Colonic mucosa (tissue), 4 donors: ENCODE measurements at places on chromosomes 12 and 14.

GRCh38 chr12:100020370-100020769 is 35.6 kb upstream of the ANKS1B start:
- DNase-seq, result no peak

DNA sequence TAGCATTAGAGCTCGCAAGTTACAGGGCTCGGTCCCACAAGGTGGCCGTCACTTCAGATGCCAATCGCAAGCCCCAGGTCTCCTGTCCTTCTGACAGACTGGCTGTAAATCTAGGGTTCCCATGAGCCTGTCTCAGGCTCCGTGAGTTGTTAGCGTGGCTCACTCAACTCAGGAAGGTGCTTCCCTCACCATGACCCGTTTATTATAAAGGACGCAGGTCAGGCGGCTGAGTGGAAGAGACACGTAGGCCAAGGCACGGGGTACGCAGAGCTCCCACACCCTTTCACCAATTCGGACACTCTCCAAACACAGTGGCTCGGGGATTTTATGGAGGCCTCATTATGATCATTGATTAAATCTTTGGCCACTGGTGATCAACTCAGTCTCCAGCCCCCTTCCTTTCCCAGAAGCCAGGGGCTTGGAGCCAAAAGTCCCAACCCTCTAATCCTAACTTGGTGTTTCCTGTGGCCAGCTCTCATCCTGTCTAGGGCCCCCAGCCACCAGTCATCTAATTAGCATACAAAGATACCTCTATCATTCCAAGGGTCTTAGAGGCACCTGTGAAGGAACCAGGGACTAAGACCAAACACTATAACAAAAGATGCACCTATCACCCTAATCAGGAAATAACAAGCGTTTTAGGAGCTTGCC is 25.8 kb upstream of the LRTM2 start:
- DNase-seq, result no peak

GRCh38 chr12:105538880-105539279 is 208.4 kb downstream of the C12orf75 start:
- no peak for DNase-seq

DNA sequence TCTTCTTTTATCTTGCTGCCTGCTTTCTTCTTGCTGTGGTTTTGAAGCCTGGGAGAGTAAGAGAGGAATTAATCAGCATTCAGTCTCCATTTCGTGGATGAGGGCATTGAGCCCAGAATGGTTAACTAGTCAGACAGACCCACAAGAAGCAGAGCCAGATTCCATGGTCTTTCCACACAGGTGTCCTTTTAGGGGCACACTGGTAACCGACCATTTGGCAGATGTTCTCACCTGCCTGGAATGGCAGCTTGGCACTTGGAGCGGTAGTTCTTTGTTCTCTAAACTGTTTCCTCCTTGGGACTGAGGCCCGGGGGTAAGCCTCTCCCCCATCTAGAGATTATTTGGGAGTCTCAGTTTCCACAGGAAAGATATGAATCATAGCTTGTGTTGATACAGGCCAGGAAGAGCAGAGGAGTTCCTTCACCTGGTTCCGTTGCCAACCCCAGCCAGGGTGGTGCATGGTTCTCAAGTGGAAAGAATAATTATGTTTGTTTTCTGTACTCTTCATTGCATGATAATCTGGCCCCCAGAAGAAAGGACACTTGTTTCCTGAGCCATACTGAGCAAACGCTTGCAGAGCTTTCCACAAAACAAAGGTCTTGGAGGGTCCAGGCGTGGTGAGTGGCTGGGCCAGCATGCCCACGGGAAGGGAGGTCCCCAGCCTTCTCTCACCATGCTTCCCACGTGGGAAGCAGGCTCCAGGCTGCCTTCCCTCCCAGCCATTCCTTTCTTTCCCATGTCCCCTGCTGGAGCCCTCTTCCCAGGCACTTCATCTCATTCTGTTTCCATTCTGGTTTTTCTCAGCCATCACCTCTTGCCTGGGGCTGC is 2.0 kb upstream of the KRT75 start:
- DNase-seq, result no peak

DNA sequence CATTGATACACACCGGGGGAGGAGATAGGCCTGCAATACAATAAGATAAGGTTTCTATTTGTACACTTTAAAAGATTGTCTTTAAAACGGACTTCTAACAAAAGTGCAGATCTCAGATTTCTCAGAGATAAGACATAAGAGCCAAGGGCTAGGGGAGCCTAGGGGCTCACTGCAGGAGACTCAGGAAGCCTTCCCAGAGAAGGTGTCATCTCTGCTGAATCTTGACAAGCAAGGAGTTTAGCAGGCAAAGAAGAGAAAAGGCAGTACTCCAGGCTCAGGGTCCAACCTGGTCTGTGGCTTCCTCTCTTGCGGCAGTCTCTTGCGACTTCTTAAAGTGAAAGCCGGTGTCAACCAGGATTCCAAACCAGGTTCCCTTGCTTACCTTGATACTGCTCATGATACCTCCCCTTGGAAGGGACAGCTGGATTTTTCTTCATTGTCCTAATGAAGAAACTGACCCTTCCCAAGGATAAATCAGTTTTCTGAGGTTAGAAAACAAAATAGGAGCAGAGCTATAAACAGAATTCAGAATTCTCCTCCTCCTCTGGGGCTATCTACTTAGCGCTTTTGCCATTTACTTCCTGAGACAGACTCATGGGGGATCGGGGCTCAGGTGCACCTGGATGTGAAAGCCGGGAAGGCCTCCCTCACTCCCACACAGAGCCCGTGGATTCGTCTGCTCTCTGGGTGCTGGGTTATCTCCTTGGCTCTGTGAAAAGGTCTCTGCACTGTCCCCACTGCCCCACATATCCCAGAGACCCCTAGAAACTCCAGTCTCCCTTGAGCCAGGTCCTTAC is 1.7 kb upstream of the SCNN1A start:
- no peak for DNase-seq

DNA sequence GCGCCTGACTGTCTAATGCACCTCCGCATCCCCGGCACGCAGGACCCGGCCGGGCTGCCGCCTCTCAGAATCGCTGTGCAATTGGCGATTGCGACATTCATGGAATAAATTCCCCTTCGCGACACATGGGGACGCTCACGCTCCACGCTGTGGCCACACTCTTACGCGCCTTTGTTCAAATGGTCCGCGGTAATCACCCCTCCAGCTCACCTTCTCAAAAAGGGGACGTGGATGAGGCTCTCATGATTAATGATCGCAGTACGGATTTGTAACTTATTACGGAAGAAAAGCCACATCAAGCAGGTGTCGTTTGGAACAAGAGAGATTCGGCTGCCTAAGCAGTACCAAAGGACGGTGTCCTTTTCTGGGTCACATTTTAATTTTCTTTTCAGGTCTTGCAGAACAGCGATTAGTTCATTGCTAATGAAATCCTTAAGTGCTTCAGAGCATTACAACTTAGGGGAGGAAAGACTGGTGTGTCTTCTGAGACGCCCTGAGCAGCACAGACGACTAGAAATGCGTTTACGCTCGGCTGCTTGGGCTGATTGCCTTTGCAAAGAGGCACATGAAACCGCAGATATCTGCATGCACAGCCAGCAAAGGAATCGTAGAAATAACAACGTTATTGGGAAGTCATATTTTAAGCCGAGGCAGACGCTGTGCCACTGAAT is 37.3 kb upstream of the ADGRD1 start:
- peak; percentile 31 for DNase-seq

GRCh38 chr12:67073336-67073735 is 195.8 kb upstream of the CAND1 start:
- no peak for DNase-seq

DNA sequence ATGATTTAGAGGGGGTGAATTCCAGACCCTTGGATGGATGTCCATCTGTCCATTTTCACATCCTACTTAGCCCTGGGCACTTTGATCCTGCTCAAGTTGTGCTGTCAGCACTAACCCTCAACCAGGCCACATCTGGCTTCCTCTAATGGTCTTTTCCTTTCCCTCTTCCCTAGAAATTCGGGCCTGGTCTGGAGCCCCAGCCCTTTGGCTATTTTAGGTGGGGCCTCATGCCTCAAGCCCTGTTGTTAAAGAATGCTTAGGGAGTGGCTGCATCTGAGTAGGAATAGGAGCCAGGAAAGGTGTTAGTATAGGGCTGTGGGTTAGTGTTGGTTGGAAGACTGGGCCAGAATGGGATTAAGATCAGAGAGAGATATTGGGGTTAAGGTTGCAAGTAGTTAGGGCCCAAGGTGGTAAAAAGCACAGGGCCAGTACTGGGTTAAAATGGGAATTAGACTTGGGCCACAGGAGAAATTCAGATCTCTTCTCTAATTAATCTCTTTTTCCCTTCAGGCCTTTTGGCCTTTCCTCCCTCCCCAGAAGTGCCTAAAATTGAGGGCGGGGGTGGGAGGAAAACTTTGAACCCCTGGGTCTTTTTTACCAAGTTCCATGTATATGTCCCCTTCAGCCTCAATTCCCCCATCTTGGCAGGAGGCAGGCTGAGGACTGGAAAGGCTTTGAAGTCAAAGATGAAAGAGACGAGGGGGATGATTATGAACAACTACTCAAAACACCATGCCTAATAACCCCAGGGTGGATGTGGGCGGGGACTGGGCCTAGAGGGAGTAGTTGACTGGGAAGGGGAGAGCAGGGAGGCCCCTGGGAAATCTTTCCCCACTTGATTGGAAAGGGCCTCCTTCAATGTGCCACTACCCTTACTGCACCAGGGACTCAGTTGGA is 4.0 kb upstream of the ZNF385A start:
- DNase-seq, result no peak

- no peak for DNase-seq
Observed at GRCh38 chr12:110223777-110224378, 57.2 kb upstream of the ATP2A2 start.

DNA sequence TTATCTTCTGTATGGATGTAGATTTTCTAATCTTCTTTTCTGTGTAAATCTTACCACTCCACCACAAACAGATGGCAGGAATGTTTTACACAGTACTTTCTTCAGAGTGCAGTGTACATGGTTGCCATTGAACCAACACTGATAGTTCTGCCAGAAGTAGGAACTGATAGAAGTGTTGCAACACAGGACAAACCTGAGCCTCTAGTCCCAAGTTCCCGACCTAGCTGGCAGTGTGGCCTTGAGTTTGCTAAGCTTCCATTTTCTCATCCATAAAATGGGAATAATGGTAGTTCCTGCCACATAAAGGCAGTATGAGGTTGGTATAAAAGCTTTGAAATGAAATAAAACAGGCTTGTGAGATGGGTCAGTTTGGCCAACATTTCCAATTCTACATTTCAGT is 50.8 kb upstream of the SAV1 start:
- DNase-seq, result no peak

- DNase-seq, result no peak
Observed at GRCh38 chr12:75750716-75751306, 239.4 kb upstream of the KRR1 start.

DNA sequence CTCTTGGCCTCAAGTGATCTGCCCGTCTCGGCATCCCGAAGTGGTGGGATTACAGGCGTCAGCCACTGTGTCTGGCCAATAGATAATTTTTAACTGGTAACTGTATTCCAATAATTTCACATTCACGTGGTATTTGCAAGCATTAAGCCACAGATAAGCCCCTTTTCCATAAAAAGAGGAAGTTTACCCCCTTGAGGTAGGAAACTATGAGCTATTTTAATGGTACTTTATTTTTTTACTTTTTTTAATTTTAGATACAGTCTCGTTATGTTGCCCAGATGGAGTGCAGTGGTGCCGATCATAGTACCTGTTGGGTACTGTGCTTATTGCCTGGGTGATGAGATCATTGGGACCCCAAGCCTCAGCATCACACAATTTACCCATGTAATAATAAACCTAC is 42.9 kb upstream of the AP4S1 start:
- DNase-seq, result no peak

GRCh38 chr12:25500651-25501050 is 52.4 kb downstream of the LMNTD1 start:
- no peak for DNase-seq

DNA sequence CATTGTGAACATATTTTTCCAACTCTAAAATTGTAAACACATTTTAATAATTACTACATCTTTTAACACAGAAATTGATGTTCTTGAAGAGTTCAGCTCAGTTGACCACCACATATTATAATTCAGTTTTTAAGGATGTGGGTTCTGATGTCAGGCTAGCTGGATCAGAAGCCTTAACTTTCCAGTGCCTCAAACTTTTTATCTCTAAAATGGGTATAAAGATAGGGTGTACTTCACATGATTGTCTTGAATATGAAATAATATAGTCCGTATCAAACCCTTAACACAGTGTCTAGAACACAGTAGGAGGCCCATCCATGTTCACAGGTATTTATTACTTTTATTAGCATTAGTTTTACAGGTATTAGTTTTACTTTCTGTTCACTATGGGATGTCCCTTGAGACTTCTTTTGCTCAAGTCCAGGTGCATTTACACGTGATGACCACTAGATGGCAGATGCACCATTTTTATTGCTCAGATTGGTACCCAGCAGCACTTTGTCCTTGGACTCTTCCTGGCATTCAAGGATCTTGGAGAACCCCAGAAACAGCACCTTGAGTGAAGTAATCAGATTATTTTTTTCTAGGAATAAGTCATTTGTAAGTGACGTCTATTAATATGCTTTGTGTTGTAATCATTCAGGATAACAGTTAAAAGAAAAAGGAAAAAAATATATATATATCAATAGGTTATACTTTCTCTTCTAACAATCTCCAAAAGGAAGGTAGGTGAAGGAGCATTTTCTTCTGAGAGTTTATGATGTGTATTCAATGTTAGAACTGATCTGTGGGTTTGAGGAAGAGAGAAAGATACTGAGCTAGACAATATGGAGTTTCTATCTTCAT is 580.2 kb downstream of the ETNK1 start:
- no peak for DNase-seq

DNA sequence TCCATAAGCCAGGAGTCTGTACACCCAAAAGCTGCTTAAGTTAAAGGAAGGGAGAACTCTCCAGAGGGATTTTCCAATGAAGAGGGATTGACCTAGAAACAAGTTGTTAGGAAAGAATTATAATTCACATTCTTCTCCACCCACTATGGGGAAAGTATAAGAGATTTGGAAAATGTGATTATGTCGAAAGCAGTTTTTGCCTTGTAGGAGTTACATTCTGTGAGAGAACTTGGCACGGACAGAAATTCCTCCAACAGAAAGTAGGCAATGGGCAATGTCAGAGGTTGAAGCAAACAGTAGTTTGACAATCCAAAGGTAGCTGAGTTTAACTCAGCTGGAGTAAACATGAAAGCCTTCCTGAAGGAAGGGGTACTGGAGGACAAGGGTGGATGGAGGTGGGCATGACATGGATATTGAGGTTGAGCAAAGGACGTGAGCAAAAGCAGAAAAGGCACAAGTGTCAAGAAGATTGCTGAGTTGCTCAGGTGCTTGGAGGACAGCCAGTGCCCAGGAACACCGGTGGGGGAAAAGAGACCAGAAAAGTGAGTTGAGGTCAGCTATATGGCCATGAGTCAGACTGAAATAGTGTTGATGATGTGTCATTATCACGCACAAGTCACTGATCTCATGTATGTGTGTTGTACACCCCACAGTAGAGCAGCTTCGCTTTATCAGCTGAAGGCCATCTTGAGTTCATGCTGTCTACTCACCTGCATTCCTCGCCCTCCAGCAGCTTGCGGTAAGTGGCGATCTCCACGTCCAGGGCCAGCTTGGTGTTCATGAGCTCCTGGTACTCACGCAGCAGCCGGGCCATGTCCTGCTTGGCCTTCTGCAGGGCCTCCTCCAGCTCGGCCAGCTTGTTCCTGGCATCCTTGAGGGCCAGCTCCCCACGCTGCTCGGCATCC is 4.0 kb downstream of the KRT5 start:
- DNase-seq, result peak; percentile 10

GRCh38 chr14:75971509-75971908 is 10.3 kb downstream of the TGFB3 start:
- no peak for DNase-seq

- DNase-seq, result no peak
Observed at GRCh38 chr12:114682106-114682784, 1.7 kb downstream of the TBX3 start.
